ENCODE measurements at places on chromosomes 3 and 15. TPM values are rescaled to one million over a fixed set of nuclear protein-coding genes. Genes with fewer than 3 reads are reported as not detected.

DNA sequence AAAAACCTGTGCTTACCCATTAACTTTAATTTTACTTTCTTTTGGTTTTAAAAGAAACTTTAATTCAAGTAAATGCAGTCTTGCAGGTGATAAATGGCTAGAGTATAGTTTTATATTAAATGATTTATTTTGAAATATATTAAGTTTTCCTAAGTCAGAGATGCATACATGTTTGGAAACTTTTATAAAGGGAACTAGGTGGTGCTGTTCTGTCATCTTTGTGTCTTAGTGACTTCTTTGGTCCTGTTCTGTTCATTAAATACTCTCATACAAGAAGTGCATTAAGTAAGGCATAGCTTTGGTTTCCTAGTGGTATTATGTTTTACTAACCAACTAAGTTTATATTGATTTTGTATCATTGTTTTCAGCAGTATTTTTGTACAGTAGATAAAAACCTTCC, 15.6 kb downstream of the CADM2 start:
- DNase-seq, result no peak

GRCh38 chr3:61848885-61849284, 287.5 kb downstream of the PTPRG start:
- no peak for DNase-seq

DNA sequence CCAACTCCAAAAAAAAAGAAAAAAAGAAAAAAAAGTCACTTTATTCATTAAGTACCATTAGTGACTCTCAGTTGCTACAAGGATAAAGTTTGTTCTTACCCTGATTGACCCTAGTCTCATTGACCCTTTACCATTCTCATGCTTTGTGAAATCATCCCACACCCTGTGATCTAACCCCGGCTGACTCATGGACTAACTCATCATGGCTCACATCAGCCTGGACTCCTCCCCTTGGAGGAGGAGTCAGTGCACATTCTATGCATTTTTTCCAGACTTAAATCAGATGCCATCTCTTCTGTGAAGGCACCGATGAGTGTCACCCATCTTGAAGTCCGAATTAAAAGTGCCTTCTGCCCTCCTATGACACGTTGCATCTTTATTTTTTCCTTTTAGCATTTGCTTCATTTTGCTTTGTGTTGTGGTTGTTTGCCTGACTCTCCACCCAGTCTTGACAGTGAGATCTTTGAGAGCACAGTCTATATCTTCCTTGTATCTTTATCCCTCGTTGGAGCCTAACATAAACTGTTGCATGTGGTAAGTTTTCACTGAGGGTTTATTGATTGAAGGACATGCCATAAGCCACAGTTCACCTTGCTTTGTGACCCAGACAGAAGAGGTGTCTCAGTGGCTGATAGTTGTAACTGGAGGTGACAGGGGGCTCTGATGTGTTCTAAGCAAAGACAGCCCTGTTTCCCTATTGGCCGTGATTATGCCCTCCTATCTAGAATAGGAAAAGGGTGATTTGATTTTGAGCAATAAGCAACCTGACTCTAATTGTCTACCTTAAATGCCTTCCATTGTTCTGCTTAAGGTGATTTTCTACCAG, 72.1 kb downstream of the IL1RAP start:
- no peak for DNase-seq

- no peak for DNase-seq
Observed at GRCh38 chr3:30539206-30539605, 67.2 kb upstream of the TGFBR2 start.

- DNase-seq, result peak; percentile 25
Observed at GRCh38 chr15:65183865-65184159, 1.3 kb downstream of the CLPX start.

DNA sequence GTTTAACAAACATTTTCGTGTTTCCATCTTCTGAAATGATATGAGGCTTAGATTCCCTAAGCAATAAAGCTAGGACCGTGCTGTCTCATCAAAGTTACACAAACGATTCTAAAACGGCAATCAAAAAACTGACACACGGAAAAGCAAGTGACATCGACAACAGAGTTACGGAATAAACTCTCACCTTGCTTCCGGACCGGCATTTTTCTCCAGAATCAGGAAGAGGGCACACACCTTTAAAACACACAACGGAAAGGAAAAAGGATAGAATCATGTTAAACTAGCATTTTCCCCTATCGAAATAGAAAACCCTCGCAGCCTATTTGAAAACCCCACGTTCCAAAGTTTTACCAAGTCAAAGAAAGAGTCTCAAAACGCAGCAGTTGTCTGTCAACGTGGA, 1.4 kb downstream of the DLG1 start:
- DNase-seq, result no peak

The ARPIN gene
- 33.1 TPM for polyA plus RNA-seq

The HTR3E gene
- not detected for polyA plus RNA-seq

The CDV3 gene
- 143 TPM for polyA plus RNA-seq

The RTP1 gene
- not detected for polyA plus RNA-seq

The CASR gene
- polyA plus RNA-seq, result 24.9 TPM

The RFTN1 gene
- polyA plus RNA-seq, result 28.8 TPM

The ALPK3 gene
- polyA plus RNA-seq, result 20.7 TPM

Measured in left kidney (tissue), 8 donors.